ENCODE measurements at places on chromosomes 3 and 15. TPM values are rescaled to one million over a fixed set of nuclear protein-coding genes. Genes with fewer than 3 reads are reported as not detected.

TGM4 gene
- polyA plus RNA-seq = not detected

SYNPR gene
- not detected for polyA plus RNA-seq

RAB6B gene
- polyA plus RNA-seq = 0.74 TPM

CCRL2 gene
- 0.77 TPM for polyA plus RNA-seq

- no peaks in the 10 kb centered on the region for H3K4me1 ChIP-seq
- no peaks in the 10 kb centered on the region for H3K36me3 ChIP-seq
- H3K4me3 ChIP-seq = no peak overlapping the region
- H3K27ac ChIP-seq = no peak overlapping the region
- no peak for DNase-seq
Observed at GRCh38 chr15:80636675-80637074, 58.4 kb upstream of the ABHD17C start.

DNA sequence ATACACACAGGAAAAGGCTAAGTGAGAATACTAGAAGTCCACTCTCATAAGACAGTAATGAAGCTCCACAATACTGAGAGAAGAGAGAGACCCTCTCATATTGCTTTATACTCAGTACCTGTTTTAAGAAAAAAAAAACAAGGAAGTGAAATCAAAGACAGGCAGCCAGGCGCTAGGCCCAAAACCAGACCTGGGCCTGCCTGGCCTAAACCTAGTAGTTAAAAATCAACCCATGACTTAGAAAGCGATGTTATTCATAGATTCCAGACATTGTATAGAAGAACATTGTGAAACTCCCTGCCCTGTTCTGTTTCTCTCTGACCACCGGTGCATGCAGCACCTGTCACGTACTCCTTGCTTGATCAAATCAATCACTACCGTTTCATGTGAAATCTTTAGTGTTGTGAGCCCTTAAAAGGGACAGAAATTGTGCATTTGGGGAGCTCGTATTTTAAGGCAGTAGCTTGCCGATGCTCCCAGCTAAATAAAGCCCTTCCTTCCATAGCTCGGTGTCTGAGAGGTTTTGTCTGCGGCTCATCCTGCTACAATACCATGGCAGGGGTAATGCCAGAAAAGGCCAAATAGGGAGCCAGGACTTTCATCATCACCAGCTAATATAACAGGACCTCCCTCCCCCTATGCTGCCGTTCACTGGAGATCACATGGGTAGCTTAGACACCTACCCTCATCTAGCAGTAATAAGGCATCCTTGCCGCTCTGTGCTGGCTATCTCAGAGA lies 1294.1 kb downstream of the NSUN3 start:
- no peak overlapping the region for H3K27ac ChIP-seq
- no peaks in the 10 kb centered on the region for H3K36me3 ChIP-seq
- H3K27me3 ChIP-seq = no peaks in the 10 kb centered on the region
- H3K4me1 ChIP-seq = no peaks in the 10 kb centered on the region

GRCh38 chr15:52378746-52379394 lies 83.3 kb upstream of the MYO5C start:
- DNase-seq = no peak
- H3K4me3 ChIP-seq = no peak overlapping the region
- no peaks in the 10 kb centered on the region for H3K27me3 ChIP-seq
- peaks cover 5% of the 10 kb centered on the region for H3K4me1 ChIP-seq
- peaks cover 41% of the 10 kb centered on the region for H3K36me3 ChIP-seq

DNA sequence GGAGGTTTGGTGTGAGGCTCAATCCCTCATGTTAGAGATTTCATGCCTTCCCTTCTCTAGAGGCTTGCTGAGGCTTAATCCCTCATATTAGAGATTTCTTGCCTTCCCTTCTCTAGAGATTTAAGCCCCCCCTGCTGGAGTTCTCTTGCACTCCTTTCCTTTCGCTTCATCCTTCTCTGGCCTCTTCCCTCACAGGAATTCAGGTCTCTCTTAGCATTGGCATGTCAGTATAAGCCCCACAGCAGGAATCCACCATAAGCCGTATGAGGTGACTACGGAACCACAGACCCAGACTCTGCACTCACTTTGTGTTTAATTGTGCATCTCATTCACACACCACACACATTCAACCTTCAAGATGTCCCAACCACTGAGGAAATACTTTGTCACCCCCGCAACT lies 338.6 kb upstream of the POU1F1 start:
- no peak overlapping the region for H3K27ac ChIP-seq

DNA sequence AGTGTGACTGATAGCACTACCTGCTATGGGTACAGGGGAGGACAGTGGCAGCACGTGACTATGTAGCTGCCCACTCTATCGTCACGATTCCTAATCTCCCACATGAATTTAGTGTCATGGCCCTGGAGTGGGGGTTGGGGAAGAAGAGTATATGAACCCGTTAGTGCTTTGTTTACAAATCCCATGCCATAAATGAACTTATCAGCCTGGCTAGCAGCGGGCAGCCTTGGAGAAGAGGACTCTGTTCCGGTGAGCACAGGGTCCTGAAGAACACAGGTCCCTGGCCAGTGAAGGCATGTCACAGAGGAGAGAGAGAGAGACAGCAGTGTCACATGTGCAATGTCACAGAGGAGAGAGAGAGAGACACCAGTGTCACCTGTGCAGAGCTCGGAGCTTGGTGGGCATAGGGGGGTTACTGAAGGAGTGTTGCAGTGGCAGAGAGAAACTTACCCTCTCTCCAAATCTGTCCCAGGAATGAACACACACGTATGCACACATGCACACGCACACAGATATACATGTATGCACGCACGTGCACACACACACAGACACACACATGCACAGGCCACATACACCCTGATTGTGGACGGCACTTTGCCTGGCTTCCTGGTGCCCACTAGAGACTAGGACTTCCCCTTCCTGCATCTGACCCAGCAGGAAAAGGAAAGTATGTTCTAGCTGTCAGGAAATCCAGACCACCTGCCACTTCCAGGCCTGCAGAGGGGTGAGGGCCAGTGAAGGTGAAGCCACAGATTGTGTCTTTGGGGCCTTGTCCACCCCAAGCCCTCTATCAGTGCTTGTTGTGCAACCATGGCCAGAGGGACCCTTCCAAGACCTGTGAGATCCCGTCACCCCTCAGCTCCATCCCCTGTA lies 26.3 kb downstream of the ITGA11 start:
- DNase-seq = no peak
- no peaks in the 10 kb centered on the region for H3K4me1 ChIP-seq
- no peak overlapping the region for H3K4me3 ChIP-seq
- H3K27me3 ChIP-seq = no peaks in the 10 kb centered on the region

GRCh38 chr3:190621927-190622326 lies 108.0 kb downstream of the IL1RAP start:
- no peak overlapping the region for H3K27ac ChIP-seq
- H3K4me1 ChIP-seq = peaks cover 20% of the 10 kb centered on the region
- no peaks in the 10 kb centered on the region for H3K27me3 ChIP-seq
- DNase-seq = no peak
- H3K36me3 ChIP-seq = peaks cover 8% of the 10 kb centered on the region

GRCh38 chr15:68085052-68085451 lies 30.9 kb downstream of the PIAS1 start:
- no peak overlapping the region for H3K27ac ChIP-seq
- peaks cover 45% of the 10 kb centered on the region for H3K4me1 ChIP-seq
- no peaks in the 10 kb centered on the region for H3K27me3 ChIP-seq
- no peak overlapping the region for H3K4me3 ChIP-seq

- H3K4me3 ChIP-seq = no peak overlapping the region
- no peak overlapping the region for H3K27ac ChIP-seq
- no peak for DNase-seq
- H3K27me3 ChIP-seq = peaks cover 7% of the 10 kb centered on the region
- H3K36me3 ChIP-seq = no peaks in the 10 kb centered on the region
- H3K4me1 ChIP-seq = peaks cover 13% of the 10 kb centered on the region
Observed at GRCh38 chr15:66942649-66943390, 122.6 kb upstream of the SMAD3 start.

- H3K4me3 ChIP-seq = no peak overlapping the region
- no peak for DNase-seq
- no peak overlapping the region for H3K27ac ChIP-seq
Observed at GRCh38 chr3:117322866-117323265, 613.3 kb downstream of the TUSC7 start.

GRCh38 chr3:94862703-94863102 lies 799.8 kb downstream of the NSUN3 start:
- H3K4me3 ChIP-seq = no peak overlapping the region
- DNase-seq = no peak
- H3K36me3 ChIP-seq = no peaks in the 10 kb centered on the region
- no peaks in the 10 kb centered on the region for H3K27me3 ChIP-seq

GRCh38 chr15:28107904-28108275 lies 8.8 kb upstream of the OCA2 start:
- peaks cover 27% of the 10 kb centered on the region for H3K36me3 ChIP-seq
- peak overlapping the region; percentile 87 for H3K4me3 ChIP-seq
- H3K27ac ChIP-seq = no peak overlapping the region

DNA sequence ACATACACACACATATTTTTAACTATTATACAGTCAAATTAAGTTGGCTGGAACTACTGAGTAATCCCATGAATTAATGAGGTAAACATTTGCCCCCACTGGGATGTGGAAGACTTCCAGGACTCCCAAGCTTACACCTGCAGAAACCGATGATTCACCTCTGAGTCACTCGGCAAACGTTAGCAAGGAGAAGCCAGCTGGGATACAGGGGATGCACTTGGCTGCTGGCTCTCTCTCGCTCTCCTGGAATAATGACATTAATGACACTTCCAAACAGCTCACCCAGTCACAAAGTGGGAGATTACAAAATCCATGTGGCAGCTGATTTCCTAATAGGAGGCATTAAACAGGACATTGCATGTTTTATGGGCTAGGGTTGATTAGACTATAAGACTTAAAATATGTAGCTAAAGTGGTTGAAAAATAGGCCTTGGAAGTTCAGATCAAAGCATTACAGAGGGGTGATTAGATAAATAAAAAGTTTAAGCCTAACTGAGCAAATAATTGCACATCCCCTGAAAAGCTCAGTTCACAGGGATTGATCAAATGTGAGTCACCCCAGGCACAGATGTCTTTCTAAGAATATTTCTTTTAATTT lies 500.9 kb downstream of the SOX2 start:
- H3K27me3 ChIP-seq = no peaks in the 10 kb centered on the region
- H3K36me3 ChIP-seq = no peaks in the 10 kb centered on the region
- no peak overlapping the region for H3K4me3 ChIP-seq
- no peak for DNase-seq
- no peak overlapping the region for H3K27ac ChIP-seq

- H3K27ac ChIP-seq = no peak overlapping the region
- no peak for DNase-seq
- no peaks in the 10 kb centered on the region for H3K4me1 ChIP-seq
- H3K36me3 ChIP-seq = no peaks in the 10 kb centered on the region
- H3K4me3 ChIP-seq = no peak overlapping the region
- H3K27me3 ChIP-seq = no peaks in the 10 kb centered on the region
Observed at GRCh38 chr3:73707772-73708171, 83.0 kb upstream of the PDZRN3 start.
